Uterus (tissue), 4 donors: ENCODE measurements at places on chromosomes 16 and 17.
A peak's percentile ranks its signal among the peaks of the same experiment; 100 is the strongest.

GRCh38 chr16:56513972-56514371 lies 5.9 kb downstream of the BBS2 start:
- DNase-seq = peak; percentile 49

DNA sequence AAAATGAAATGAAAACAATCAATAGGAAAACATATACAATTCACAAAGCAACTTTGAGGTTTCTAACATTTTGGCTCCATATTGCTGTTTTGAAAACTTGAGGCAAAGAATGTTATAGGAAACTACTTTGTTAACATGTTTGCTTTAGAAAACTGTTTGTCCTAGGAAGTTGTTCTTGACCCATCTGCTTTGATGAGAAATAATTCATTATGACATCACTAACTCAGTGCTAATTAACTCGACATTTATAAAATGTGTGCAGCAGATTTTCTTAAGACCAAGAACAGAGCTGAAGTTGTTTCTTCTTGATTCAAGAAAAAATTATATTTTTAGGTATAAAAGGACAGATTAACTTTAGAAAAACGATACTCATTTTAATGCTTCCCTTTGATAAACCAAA lies 94.7 kb downstream of the SOX9 start:
- no peak for DNase-seq

GRCh38 chr17:51508048-51508447 lies 247.7 kb downstream of the UTP18 start:
- DNase-seq = no peak

- DNase-seq = peak; percentile 76
Measured at GRCh38 chr17:10088444-10088843, 110.0 kb downstream of the GAS7 start.

- DNase-seq = no peak
Measured at GRCh38 chr16:56324406-56324805, 100.9 kb downstream of the AMFR start.

- DNase-seq = no peak
Measured at GRCh38 chr17:7992516-7992915, 9.9 kb upstream of the GUCY2D start.

- DNase-seq = no peak
Measured at GRCh38 chr17:16911141-16911937, 60.6 kb downstream of the TNFRSF13B start.

- DNase-seq = no peak
Measured at GRCh38 chr17:81440511-81441244, 45.4 kb downstream of the BAHCC1 start.

GRCh38 chr17:9472541-9472940 lies 103.1 kb downstream of the STX8 start:
- peak; percentile 23 for DNase-seq

DNA sequence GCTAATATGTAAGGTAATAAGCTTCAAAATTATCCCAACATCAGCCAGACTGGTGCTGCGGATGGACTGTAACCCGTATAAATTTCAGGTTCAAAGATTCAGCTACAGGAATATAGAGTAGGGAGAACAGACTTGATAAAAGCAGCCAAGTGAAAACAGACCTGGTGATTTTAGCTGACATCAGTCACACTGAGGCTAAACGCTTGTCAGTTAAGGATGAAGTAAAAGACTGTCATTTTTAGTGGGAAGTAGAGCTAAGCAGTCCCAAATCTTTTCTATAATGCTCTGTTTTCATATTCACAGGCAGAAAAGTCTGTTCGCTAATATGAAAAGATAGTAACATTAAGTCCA lies 35.4 kb downstream of the CMTM4 start:
- DNase-seq = no peak

- no peak for DNase-seq
Measured at GRCh38 chr17:72068643-72069042, 52.2 kb upstream of the SOX9 start.

DNA sequence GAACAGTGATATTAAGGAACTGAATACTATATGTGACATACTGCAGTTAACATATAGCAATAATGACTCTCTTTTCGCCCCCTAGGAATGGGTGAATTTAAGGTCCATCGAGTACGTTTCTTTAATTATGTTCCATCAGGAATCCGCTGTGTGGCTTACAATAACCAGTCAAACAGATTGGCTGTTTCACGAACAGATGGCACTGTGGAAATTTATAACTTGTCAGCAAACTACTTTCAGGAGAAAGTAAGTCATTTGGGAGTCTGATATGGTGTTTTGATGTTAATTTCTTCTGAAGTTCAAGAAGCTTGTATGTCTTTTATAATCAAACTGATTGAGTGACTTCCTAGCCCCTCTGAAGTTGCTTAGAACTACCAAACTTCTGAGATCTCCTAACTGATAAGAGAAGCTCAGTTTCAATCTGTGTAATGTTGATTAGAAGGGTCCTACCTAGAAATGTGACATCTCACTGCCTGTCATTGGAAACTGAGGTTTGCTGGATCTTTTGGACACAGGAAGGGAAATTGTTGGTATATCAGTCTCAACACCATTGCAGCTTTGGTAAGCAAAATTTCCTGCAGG lies 1.0 kb downstream of the UTP4 start:
- no peak for DNase-seq

DNA sequence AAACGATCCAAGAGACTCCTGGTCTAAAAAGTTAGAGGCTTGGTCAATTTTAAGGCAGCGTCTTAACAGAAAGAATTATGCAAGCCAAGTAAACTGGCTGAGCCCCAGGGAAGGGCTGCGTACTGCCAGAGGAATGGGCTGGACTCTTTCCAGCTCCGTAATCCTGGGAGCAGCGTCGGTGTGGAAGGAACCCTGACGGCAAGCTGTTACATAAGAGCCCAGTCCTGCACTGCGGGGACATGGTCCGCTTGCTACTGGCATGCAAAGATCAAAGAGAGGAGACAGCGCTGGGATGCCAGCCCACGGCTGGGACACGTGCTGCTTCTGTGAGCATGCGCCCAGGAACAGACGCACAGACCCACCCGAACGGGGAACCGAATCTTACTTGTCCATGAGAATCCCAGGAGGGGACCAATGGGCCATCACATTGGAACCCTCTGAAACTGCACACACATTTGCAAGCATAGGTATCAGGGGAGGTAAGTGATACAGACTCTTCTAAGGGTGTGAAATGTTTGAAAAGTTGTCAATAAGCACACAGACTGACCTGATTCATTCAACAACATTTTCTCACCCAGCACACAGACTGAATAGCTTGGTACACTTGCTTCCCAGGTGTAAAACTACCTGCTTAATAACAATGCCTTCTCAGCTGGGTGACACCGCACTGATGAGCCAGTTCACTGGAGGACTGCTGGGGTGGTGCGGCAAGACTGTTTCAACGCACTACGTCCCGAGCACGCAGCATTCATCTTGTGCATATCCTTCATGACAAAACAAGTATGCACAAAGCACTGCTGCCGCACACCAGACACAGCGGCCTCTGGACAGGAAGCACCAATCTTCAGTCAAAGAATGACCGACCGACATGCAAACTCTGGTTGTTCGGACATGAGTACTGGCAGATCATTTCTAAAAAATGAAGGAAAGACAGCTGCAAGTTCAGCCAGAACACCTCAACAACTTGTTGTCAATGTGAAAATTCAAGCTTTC lies 94.9 kb downstream of the ANKRD11 start:
- peak; percentile 94 for DNase-seq

DNA sequence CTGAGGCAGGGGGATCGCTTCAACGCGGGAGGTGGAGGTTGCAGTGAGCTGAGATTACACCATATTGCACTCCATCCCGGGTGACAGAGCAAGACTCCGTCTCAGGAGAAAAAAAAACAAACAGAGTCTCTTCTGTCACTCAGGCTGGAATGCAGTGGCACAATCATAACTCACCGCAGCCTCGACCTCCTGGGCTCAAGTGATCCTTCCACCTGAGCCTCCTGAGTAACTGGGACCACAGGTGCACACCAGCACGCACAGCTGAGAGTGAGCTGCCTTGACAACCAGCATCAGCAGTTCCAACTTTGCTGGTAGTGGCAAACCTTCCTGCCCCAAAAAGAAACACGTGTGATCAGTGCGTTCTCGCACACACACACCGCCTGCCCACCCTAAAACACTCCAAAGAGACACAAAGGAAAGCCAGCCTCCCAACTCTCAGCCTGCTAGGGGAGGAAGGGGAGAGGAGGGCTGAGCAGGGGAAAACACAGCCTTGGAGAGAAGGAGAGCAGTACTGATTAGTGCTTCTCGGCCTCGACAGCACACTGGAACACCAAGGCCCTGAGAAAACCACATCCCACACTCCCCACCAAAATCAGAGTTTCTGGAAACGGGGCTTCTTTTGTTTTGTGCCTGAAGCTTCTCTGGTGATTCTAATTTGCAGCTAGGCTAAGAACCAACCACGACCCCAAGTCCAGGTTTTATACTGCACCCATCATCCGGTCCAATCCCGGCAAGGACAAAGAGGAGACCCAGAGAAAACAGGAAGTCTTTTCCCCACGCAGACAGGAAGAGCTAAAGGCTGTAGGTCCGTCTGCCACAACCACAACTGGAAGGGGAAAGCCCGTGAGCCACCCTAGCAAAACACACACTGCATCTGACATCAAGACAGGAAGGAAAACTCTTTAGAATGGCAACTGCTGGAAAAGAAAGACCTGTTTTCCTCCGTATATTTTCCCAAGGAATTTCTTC lies 28.8 kb downstream of the ZCCHC14 start:
- no peak for DNase-seq

DNA sequence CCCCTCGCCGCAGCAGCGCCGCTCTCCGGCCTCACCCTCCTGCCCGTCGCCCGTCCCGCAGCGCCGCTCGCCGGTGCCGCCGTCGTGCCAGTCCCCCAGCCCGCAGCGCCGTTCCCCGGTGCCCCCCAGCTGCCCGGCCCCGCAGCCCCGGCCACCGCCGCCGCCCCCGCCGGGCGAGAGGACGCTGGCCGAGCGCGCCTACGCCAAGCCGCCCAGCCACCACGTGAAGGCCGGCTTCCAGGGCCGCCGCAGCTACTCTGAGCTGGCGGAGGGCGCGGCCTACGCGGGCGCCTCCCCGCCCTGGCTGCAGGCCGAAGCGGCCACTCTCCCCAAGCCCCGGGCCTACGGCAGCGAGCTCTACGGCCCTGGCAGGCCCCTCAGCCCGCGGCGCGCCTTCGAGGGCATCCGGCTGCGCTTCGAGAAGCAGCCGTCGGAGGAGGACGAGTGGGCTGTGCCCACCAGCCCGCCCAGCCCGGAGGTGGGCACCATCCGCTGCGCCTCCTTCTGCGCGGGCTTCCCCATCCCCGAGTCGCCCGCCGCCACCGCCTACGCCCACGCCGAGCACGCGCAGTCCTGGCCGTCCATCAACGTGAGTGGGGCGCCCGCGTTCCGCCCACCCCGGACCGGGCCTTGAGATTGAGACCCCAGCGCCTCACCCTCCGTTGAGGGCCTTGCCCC lies 15.0 kb downstream of the TBKBP1 start:
- no peak for DNase-seq

DNA sequence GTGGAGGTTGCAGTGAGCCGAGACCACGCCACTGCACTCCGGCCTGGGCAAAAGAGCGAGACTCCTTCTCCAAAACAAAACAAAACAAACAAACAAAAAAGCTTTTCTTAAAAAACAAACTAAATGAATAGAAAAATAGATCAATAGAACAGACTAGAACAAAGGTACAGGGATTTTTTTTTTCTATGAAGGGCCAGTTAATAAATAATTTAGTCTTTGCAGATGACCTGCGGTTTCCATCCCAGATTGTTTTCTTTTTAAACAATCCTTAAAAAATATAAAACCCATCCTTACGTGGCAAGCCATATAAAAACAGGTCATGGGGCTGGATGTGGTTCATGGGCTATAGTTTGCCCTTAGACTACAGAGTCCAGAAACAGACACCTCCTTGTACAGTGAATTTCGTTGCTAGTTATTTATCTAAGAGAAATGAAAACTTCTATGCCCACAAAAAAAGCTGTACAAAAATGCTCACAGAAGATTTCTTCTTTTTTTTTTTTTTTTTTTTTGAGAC lies 45.4 kb downstream of the CREBBP start:
- no peak for DNase-seq

GRCh38 chr17:59790910-59791309 lies 83.5 kb downstream of the VMP1 start:
- DNase-seq = no peak

GRCh38 chr16:84914273-84914672 lies 94.5 kb downstream of the CRISPLD2 start:
- DNase-seq = peak; percentile 61

DNA sequence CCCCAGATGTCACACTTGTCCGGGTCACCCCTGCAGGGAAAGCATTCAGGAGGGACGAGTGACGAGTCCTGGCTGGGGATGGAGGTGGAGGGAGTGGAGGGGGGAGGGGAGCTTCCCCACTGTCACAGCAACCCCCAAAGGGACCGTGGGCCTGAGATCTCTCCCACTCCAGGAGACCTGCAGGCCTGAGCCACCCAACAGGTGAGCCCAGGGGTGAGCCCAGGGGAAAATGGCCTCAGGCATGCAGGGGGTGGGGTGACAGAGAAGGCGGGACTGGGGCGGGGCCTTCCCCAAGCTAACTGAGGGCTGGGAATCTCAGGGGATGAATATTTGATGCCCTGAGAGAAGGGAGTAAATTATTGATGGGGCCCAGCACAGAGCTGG lies 2.4 kb downstream of the USH1G start:
- DNase-seq = no peak

- no peak for DNase-seq
Measured at GRCh38 chr17:59696682-59697277, 10.4 kb downstream of the PTRH2 start.

DNA sequence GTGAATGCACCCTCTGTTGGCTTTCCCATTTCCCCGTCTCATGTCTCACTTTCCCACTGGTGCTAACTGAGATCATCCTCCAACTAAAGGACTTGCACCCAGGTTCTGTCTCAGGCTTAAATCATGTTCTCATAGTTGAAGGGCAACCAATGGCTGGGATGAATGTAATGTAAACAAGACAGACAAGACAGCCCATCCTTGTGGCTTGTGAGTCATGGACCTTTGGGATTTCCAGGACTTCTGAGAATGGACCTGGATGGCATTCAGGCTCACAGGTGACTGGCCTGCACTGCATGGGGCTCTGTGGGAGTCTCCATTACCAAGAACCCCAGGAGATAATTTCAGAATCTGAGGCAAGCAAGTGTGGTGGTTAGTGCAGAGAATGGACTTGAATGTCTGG lies 347.5 kb downstream of the HAPSTR1 start:
- DNase-seq = no peak

- DNase-seq = no peak
Measured at GRCh38 chr16:88638323-88639230, at the start of gene IL17C. Gene IL17C (plus strand): TSS chr16:88638572. CDS start chr16:88638642, 70 bp downstream.

GRCh38 chr16:53078765-53079485 lies 24.1 kb downstream of the CHD9 start:
- no peak for DNase-seq

- no peak for DNase-seq
Measured at GRCh38 chr17:31479524-31479923, 88.0 kb downstream of the RAB11FIP4 start.

DNA sequence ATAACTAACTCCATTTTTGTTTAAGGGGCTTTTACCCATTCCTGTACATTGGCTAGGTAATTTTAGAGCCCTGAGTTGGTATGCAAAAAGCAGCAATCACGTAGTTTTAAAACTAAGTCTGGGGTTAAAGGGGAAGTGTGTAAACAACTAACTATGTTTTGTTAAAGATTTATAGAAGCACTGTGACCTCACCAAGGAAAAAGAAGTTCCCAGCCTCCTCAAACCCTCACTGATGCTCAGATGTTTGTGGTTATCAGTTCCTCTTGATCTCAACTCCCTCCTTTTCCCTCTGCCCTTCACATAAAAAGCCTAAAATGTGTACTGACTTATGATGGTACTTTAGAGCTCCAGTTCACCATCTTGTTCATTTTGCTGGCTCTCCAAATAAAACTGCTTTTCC lies 119.9 kb upstream of the IRX6 start:
- DNase-seq = no peak

GRCh38 chr17:60141111-60142018 lies 8.4 kb upstream of the CA4 start:
- DNase-seq = no peak
